ENCODE measurements at places on chromosomes 7 and 10. TPM values are rescaled to one million over a fixed set of nuclear protein-coding genes. Genes with fewer than 3 reads are reported as not detected.

- no peak for DNase-seq
Observed at GRCh38 chr7:122143376-122143750, 686 bp downstream of the AASS start.

- no peak for DNase-seq
Observed at GRCh38 chr7:69564454-69565417, 33.5 kb upstream of the AUTS2 start.

DNA sequence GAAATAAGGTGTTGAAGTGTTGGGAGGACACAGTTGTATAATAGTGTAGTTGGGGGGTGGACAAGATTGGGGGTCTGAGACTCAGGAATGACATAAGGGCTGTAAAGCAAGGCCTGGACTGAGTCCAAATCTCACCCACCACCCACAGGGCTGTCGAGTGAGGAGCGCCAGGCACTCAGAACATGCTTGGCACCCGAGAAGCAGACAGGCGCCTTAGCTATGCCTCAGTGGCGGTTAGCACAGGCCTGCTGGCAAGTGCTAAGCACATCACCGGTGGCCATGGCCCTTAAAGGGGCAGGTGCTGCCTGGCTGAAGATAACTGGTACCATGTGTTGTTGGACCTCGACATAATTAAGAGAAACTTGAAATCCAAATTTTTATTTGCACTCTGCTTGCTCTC, 90.7 kb downstream of the COL13A1 start:
- DNase-seq: no peak

- DNase-seq: no peak
Observed at GRCh38 chr7:34452363-34452762, 205.7 kb upstream of the NPSR1 start.

- DNase-seq: no peak
Observed at GRCh38 chr10:130041451-130042371, 68.9 kb downstream of the C10orf143 start.

DNA sequence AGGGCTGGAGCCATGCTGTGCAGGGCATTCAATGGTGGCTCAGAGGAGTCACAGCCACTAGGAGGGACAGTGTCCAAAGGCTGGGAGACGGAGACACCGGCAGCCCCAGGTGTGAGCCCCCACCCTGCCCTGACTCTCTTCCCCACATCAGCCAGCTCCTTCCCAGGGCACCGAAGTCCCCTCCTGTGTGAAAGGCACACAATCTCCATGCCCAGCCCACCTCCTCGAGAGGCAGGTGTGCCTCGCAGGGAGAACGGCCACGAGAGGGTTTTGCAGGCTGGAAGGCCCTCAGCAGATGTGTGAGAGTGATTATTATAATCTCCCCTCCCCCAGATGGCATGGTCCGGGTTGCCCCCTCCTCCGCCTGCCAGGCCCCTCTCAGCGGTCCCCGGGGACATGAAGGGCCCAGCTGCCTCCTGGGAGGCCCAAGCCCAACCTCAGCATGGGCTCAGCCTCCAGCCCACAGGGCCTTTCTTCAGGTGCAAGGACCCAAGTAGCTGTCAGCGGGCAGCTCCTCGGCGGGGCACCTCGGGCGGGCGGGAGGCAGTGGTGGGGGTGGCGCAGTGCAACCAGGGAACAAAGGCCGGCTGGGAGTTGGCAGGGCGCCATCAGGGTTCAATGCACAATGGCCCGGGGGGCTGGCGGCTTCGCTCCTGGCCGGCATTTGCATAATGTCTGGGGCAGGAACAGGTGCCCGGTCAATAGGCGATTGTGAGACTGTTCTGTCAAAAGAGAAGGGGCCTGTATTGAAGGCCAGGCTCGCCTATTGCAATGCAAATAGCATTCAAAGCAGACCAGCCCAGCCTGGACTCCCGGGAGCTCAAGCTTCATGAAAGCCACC, 155.3 kb upstream of the ZMIZ1 start:
- no peak for DNase-seq

- DNase-seq: no peak
Observed at GRCh38 chr10:90822508-90822907, 35.3 kb downstream of the HTR7 start.

- no peak for DNase-seq
Observed at GRCh38 chr7:125061776-125062397, 132.3 kb upstream of the POT1 start.

ECHDC3 gene
- 1.8 TPM for total RNA-seq

ANKRD61 gene
- total RNA-seq: 0.33 TPM

MICU1 gene
- 49.6 TPM for total RNA-seq

ADRA2A gene
- total RNA-seq: not detected

CARD11 gene
- total RNA-seq: 83.3 TPM

ZNF138 gene
- total RNA-seq: 11.1 TPM

All from activated naive CD4-positive, alpha-beta T cell treated with anti-CD3 and anti-CD28 coated beads, Interleukin-2, amount 50 U/mL, for 72 hours (primary cell).